AG08395 (cell line): ENCODE measurements at places on chromosomes 5 and 9.

GRCh38 chr9:136700959-136701667 is 11.3 kb upstream of the DIPK1B start:
- no peak for DNase-seq

DNA sequence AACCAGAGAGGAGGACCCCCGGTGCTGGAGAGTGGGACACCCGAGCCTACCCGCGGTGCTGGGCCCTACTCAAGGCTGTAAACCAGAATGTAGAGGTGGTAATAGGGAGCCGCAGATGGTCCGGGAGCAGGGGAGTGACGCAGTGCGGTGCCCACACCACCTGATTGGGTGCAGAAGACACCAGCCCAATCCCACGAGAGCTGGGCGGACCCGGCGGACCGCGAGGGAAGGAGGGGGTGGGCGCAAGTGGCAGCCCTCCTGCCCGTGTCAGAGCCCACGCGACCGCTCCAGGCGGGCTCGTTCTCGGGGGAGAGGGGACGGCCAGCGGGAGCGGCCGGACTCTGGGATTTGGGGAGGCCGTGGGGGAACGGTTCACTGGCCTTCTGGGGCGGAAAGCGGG is 71.2 kb downstream of the C9orf50 start:
- DNase-seq, result peak; percentile 71

DNA sequence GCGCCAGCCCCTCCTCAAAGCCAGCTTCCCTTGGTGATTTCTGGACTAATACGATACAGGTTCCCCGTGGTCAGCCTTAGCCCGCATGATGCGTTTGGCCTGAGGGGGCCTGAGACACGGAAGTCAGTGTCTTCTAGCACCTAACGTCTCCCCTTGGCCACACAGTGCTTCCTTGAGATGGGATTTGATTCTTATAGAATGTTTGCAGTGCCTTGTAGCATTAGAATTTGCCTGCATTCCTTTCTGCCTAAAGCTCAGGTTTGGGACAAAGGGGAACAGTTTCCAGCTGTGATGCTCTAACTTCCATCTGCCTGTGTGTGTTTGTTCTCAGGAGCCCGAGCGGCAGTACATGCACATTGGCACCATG is 34.4 kb downstream of the CFAP90 start:
- DNase-seq, result no peak

GRCh38 chr5:143418140-143418866 is 14.8 kb upstream of the NR3C1 start:
- no peak for DNase-seq

DNA sequence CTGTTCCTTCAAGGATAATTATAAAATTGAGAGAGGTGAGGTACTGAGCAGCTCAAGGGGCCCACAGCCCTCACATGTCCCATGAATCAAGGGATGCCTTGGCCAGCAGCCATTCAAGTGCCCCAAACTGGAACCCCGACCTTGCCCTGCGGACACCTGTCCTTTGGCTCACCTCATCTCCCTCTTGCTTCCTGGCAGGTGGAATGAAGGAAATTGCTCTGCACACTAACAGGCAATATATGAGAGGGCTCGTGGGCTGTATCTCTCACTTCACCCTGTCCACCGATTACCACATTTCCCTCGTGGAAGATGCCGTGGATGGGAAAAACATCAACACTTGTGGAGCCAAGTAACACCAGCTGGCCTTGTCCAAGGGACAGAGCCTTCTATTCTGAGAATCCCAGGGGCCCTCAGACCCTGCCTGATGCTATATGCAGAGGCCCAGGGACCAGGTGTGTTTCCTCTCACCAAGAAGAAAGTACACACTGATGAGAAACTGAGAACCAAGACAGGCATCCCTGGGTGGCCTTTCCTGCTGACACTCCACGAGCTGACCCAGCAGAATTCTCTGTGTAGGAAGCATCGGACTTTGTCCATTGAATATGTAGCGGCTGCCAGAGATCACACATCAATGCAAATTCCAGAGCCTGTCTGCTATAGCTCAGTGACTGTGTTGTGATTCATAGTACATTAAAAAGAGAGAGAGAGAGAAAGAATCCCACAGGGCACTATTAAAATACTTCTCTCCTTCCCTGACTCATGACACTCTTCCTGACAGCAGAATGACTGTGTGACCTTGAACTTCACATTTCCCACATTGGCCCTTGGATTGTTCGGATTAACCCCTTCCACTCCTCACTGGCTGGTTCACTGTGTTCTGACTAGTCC is 92.6 kb downstream of the LIFR start:
- peak; percentile 83 for DNase-seq

- DNase-seq, result no peak
Measured at GRCh38 chr5:126069329-126069728, 353.9 kb upstream of the GRAMD2B start.

GRCh38 chr9:114429488-114429887 is 41.7 kb upstream of the AKNA start:
- DNase-seq, result no peak

DNA sequence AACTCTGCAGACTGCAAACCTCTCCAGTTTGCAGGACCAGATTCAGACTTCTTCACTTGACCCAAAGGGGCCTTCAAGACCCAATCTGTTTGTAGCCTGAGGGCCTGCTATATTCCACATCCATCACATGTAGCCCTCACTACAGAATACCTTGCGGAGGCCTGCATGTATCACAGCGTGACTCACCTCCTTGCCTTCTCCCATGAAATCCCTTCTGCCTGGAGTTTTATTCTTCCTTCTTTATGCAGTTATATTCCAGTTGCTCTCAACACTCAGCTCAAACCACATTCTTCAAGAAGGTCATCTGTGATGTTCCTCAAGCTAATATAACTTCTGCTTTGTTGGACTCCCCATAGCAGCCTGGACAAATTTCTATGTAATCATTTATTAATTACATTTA is 198.5 kb upstream of the PTGER4 start:
- no peak for DNase-seq

DNA sequence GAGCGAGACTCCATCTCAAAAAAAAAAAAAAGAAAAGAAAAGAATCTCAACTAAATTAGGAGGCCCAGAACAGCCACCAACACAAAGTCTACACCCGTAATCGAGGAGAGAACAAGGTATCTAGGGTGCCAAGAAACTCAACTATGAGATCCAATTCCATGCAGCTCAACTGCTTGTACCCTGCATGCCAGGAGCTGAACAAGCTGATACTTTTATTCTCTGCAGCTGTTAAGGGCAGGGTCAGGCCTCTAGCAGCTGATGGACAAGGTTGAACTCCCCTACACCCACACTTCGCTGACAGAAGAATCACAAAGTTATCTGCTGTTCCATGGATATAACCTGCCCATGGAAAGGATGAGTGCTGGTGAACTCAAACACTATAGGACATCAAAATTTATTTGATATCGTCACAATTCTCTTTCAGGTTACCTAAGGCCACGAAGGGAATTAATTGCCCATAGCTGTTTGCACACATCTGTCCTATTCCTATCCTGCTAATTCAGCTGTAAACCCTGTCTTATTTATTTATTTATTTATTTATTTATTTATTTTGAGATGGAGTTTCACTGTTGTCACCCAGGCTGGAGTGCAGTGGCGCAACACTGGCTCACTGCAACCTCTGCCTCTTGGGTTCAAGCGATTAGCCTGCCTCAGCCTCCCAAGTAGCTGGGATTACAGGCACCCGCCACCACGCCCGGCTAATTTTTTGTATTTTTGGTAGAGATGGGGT is 20.7 kb downstream of the UBAP2 start:
- no peak for DNase-seq

GRCh38 chr5:125277494-125278154 is 531.2 kb upstream of the ZNF608 start:
- DNase-seq, result peak; percentile 75

GRCh38 chr9:124198948-124199347 is 58.8 kb upstream of the NEK6 start:
- DNase-seq, result no peak

- peak; percentile 88 for DNase-seq
Measured at GRCh38 chr9:116661037-116661954, 25.8 kb upstream of the TRIM32 start.

- DNase-seq, result no peak
Measured at GRCh38 chr9:112831969-112832368, 58.7 kb downstream of the SLC46A2 start.

DNA sequence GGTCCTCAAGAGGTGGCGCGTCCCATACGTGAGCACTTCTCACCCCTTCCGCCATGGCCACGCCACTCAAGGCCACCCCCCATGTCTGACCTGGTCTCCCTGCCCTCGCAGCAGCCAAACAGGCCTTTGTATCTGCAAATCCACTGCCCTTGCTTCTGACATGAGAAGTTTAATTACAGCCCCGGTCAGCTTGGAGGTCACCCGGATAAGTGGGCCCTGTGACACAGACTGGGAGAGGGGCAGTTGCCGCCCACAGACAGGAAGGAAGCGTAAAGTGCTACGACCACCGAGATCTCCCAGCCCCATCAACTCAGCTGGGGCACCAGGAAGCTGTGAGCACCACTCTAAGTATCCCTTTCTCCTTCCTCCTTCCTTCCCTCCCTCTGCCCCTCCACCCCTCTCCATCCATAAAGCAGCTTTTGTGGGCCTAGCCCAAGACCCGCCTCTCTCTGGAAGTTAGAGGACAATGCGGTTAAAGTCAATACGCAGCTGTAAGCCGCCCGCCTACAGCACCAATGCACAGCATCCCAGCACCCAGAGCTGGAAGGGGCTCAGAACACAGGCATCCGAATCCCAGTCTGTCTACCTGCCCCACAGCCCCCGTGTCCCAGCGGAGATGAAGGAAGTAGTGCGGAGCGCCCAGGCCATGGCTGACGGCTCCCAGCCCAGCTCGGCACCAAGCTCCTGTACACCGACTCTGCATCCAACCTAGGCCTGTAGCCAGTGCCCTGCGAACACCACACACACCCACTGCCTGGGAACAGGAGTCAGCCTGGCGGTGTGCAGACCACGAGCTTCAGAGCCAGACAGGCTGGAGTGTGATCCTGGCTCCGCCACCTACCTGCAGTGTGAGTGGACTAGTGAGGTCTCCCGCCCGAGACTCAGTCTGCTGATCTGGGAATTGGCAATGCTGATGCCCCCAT is 44.8 kb upstream of the RNF130 start:
- DNase-seq, result no peak

DNA sequence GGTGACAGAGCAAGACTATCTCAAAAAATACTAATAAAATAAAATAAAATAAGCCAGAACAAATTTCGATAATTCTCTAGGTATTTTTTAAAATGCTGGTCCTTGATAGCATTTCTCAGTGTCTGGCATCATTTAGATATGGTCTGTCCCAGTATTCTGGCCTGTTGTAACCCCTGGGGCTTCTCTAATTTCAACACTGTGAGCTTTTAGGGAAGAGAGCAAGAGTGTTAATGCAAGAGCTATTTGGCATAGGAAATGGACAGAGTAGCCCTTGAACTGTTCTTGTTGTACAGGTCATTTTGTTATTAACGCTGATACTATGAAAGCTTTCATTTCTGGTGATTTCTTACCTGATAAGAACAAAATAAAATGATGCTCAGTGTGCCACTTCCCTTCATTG is 112.2 kb upstream of the ZNF608 start:
- DNase-seq, result no peak

GRCh38 chr5:119071561-119071995 is 691 bp downstream of the DMXL1 start:
- no peak for DNase-seq

DNA sequence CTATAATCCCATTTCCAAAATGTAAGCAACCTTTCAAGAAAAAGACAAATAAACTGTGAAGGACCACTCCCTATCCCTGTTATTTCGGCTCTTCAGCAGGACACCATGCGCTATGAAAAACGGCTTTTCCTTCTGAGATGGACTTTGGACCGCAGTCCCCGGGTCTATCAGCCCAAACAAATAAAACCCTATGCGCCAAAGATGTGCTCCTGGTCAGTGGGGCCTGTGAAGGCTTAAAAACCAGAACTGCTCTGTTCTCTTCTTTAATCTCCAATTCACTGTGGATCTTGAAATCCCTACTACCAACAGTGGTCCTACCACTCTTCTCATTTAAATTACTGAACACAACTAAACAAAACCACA is 33.3 kb downstream of the RAPGEF1 start:
- DNase-seq, result no peak

- no peak for DNase-seq
Measured at GRCh38 chr9:129524582-129525270, 96.2 kb downstream of the C9orf50 start.

GRCh38 chr5:113050721-113051382 is 74.3 kb downstream of the DCP2 start:
- peak; percentile 87 for DNase-seq

GRCh38 chr5:179431221-179431824 is 86.1 kb upstream of the ADAMTS2 start:
- no peak for DNase-seq

GRCh38 chr5:178116143-178116885 is 3.0 kb downstream of the N4BP3 start:
- no peak for DNase-seq

GRCh38 chr9:84154320-84154719 is 173.7 kb downstream of the RMI1 start:
- peak; percentile 68 for DNase-seq

GRCh38 chr9:84744195-84744594 is 74.7 kb downstream of the NTRK2 start:
- DNase-seq, result no peak

DNA sequence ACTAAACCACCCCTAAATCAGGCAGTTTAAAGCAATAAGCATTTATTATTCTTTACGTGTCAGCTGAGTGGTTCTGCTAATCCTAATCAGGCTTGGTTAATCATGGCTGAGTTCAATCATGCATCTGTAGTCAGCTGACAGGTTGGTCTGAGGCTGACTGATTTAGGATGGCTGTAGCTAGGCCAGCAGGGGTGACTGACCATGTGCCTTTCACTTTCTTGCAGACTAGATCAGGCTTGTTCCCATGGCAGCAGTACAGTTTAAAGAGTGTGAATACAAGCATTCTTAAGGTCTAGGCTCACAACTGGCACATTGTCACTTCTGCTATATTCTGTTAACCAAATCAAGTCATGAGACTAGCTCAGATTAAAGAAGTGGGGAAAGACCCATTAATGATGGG is 16.1 kb upstream of the MPDZ start:
- no peak for DNase-seq

DNA sequence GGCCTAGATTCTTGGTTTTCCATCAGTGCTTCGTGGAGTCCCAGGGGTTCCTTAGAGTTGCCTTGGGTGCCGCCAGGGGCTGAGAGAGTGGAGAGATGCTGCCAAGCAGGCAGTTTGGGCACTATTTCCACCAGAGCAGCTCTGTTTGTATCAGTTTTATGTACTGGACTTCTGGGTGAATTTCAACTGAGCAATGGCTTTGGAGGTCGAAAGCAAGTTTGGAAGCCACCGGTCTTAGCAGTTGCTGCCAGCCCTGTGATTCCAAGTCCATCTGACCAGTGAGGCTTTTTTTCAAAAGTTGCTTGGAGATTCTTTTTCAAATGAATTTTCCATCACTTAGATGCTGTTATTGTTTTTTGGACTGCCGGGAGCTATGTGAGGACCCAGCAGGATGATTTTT is 68.5 kb downstream of the ANGPTL2 start:
- no peak for DNase-seq

DNA sequence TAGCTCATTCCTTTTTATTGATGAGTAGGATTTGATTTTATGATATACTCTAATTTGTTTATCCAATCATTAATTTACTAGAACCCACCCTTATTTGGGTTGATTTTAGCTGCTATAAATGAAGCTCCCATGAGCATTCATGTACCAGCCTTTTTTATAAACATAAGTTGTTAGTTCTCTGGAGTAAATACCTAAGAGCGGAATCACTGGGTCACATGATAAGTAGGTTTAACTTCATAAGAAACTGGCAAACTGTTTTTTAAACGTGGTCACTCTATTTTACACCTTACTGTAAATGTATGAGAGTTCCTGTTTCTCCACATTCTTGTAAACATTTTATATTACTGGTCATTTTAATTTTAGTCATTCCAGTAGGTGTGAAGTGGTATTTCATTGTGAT is 364.6 kb downstream of the NPR3 start:
- DNase-seq, result no peak

GRCh38 chr5:121748686-121749085 is 103.0 kb upstream of the FTMT start:
- DNase-seq, result no peak
